A172 (cell line): ENCODE measurements at places on chromosomes 7 and 10. TPM values are rescaled to one million over a fixed set of nuclear protein-coding genes. Genes with fewer than 3 reads are reported as not detected.
A peak's percentile ranks its signal among the peaks of the same experiment; 100 is the strongest.

DNA sequence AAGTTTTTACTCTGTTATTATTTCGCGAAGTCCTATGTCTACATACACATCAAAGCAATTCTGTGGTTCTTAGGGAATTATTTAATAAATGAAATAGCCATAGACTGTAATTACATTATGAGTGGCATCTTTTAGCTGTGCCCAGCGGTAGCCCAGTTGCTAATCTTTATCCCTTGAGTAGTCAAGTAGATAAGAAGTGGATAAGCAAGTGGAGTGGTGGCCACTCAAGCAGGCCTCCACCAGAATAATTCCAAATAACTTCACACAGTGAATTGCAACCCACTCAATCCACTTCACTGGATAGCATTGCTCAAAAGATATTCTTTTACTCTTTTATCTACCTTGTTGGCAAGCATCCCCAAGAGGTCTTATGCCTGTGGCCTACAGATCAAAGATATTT is 349.7 kb downstream of the AUTS2 start:
- no peak for DNase-seq

DNA sequence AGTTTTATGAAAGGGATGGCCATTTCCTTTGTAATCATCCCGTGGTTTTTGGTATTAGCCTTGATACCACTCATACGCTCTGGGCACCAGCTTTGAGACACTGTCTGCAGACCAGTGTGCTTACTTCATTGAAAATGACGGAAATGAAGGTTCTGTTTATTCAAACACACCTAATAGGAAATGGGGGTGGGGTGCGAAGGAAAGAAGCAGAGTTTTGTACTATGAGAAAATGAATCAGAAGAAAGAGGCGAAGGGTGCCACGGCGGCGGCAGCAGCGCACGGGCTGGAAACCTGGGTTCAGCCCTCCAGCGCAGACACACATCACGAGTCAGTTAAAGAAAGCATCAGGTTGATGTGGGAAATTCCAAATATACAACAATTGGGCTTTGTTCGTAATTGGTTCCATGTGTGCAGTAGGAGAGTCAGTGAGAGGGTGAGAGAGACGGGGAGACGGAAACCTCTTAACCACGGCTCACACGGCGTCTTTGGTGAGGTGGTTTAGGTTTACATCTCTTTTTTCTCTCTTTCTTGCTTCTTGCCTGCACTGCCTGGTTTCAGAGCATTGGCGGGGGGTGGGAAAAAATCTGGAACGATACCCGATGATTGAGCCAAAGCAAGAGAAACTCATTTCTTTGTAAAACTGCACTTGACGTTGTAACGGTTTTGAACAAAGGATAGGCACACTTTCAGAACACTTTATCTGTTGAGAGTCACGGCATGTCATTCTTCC is 321.2 kb downstream of the FRMD4A start:
- DNase-seq, result peak; percentile 77

The C10orf105 gene
- total RNA-seq, result not detected in 2 replicates

The ASB13 gene
- total RNA-seq, result 9.5 and 11.0 TPM in 2 replicates

The GPR15LG gene
- total RNA-seq, result not detected in 2 replicates

GRCh38 chr10:109914966-109915365 is 8.3 kb downstream of the XPNPEP1 start:
- peak; percentile 94 for DNase-seq

DNA sequence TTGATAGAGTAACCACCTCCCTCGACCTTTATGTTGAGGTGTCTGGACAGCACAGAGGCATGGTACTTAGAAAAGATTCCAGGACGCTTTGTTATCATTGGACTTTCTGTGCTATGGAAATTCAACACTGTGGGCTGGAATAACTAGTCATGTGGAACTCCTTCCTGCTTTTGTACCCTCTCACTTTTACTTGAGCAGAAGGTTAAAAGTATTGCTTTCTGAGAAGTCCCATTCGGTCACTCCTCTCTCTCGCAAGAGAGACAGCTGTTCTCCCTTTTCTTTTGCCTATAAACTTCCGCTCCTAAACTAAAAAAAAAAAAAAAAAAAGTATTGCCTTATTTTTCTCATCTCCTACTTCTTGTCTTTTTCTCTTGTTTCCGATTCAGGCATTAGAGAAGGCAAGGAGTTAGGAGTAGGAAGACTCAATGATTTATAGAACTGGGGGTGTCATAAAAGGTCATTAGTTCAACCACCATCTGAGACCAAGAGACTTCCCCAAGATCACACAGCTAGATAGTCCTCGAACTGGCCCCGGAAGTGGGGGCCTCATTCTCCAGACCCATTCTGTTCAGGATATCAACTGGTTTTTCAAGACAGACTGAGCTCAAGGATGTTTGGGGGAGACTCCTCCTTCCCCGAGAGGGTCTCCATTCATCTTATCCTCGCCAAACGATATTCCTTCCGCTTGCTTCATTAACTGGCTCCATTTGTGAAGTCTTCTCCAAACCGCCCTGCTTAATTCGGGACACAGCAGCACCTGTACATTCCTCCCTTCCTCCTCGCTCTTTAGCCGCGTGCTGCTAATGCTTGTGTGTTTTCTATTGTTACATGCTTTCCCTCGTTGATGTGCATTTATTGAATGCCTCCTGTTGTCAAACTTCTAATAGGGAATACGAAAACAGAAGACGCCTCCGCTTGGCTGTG is 995 bp upstream of the INPP5F start:
- no peak for DNase-seq

GRCh38 chr10:91247360-91248111 is 27.1 kb downstream of the PCGF5 start:
- no peak for DNase-seq

The TAS2R4 gene
- 0.07 and 0.88 TPM in 2 replicates for total RNA-seq
